ENCODE measurements at places on chromosomes 1 and 21.
A peak's percentile ranks its signal among the peaks of the same experiment; 100 is the strongest.

GRCh38 chr1:201538612-201539551 is at the start of gene NAV1:
TSS of gene NAV1 (plus strand) at chr1:201539127. CDS start at chr1:201622885, 83,758 bp downstream.
- DNase-seq = no peak

DNA sequence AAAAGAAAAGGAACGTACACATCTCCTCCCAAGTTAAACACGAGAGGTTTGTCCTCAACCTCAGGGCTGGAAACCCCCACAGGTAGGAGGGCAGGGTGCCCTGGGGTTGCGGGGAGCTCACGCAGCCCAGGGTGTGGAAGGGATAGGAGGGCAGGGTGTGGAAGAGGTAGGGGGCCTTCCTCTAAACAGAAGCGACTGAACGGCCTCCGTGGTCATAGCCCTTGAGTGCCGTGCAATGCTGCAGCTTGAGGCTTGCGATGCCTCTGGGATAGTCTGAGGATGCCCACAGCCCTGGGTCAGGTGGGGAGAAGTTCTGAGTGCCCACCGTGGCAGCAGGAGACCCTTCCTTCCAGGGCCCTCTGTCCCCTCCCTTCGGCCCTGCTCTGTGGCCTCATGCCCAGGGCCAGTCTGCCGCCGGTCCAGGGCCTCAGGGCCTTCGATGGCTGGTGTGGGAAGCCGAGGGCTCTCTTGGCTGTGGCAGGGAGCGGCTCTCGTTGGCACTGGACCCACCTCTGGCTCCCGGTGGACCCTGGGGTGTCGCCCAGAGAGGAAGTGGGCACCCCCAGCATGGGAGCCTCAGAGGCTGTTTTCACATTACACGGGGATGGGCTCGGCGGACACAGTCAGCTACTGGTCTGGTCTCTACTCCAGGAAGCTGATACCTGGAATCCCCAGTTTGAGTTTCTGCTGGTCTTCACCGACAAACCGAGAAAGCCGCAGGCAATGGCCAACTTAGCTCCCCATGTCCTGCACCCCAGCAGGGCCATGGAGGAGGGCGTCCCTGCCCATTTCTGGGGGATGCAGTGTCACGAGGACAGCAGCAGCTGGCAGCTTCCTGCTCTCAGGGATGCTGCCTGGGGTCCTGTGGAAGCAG is 6.4 kb upstream of the CDK11B start:
- no peak for DNase-seq

DNA sequence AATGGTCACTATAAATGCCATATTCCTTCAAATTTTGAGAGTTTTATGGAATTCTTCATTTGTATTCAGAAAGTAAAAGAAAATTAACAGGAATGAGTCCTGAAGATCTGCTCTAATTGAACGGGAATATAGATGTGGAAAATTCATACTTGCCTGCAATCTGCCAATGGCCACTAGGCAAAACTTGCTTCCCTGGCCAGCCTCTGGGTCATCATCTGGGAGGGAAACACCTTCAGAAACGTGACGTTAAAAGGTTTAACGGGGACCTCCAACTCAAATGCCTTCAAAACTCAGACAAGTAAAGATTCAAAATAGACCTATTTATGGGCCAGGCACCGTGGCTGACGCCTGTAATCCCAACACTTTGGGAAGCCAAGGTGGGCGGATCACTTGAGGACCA is 21.7 kb upstream of the CTSK start:
- no peak for DNase-seq

- DNase-seq = no peak
These were observed 8.2 kb upstream of the FMOD start for GRCh38 chr1:203359010-203359571.

DNA sequence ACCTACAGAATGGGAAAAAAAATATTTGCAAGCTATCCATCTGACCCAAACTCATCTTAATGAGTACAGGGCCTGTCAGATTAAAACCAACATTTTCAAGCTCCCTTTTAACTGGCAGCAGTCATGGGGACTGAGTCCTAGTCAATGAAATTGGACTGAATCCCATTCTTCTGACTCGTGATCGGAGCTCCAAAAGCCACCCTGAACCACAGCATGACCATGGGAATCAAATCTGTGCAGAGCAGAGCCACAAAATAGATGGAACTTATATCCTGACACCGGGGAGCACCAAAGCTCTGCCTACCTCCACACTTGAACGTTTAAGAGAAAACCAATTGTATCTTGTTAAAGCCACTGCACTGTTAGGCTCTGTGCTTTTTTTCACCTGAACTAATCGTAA is 5.0 kb upstream of the RWDD3 start:
- no peak for DNase-seq

- no peak for DNase-seq
These were observed 35.5 kb downstream of the SETD4 start for GRCh38 chr21:36024782-36025181.

GRCh38 chr1:156160000-156160742 is 6.8 kb downstream of the SEMA4A start:
- DNase-seq = no peak

DNA sequence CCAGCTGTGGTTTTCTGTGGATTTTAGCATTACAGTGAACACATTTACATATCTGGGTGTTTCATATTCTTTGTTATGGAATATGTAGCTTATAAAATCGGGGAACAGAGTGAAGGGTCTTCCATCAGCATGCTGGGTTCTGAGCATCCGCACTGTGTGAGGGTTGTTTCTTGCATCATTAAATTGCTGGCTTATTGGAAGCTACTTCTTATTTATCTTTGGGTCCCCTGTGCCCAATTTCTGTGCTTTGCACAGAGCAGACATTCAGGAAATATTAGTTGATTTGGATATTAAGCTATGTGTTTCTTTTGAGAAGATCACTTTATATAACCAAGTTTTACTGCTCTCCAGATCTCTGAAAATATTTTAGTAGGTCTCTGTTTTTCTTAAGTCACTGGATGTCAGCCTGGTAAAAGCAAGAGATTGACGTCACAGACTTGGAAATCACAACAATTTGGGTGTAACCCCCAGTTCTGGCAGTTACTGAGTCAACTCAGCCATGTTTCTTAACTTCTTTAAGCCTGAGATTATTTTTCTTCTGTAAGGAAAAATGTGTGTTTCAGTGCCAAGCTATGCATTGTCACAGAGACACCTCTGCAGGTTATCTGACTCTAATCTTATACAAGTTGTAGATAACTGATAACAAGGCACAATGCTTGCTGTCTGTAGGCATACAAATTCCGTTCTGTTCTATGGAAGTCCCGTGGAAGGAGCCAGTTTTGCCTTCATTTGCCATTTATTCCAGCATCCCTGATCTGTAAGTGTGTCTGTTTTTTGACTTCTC is 258.3 kb upstream of the KAZN start:
- no peak for DNase-seq

DNA sequence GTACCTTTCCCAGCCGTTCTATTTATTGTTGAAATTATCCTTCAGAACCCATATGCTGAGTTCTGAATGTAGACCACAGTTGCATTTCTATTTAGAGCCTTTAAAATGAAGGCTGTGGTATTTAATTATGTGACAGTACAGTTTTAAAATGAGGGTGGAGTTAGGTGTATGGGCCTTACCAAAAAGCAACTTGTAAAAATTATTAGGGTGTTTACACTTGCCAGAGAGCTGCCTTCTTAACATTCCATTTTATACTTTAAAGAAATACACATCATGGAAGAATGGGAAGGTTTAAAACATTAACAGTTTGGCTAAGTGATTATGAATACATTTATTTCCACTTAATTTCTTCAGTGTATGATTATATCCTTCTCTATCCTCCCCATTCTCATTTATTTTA is 75.7 kb downstream of the RASAL2 start:
- no peak for DNase-seq

- DNase-seq = no peak
These were observed 144.6 kb downstream of the MAGI3 start for GRCh38 chr1:113534875-113535274.

- no peak for DNase-seq
These were observed 239.1 kb downstream of the OMA1 start for GRCh38 chr1:58307431-58307830.

GRCh38 chr21:30234050-30234449 is 18.2 kb upstream of the CLDN8 start:
- no peak for DNase-seq

DNA sequence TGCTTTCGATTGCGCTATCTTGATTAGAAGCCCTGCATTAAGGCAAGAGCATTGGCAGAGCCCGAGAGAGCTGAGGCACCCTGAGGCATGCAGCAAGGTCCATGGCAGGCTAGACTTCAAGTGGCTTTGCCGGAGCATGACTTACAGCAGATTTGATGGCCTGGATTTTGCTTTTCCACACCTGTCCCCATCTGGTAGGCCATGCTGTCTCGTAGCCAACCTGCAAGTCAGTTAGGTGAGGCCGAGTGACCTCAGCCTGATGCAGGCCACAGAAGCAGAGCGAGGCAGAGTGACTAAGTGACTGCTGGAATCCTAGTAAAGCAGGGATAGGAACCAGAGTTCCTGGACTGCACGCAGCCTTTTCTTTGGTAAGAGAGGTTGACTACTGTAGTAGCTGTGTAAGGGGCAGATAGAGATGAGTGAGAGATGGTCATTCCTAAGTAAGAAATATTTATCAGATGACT is 148.9 kb downstream of the PBX1 start:
- DNase-seq = peak; percentile 59

- DNase-seq = no peak
These were observed 70.2 kb downstream of the EDEM3 start for GRCh38 chr1:184684285-184685074.

- DNase-seq = no peak
These were observed 23.9 kb upstream of the SLAMF6 start for GRCh38 chr1:160546942-160547341.

DNA sequence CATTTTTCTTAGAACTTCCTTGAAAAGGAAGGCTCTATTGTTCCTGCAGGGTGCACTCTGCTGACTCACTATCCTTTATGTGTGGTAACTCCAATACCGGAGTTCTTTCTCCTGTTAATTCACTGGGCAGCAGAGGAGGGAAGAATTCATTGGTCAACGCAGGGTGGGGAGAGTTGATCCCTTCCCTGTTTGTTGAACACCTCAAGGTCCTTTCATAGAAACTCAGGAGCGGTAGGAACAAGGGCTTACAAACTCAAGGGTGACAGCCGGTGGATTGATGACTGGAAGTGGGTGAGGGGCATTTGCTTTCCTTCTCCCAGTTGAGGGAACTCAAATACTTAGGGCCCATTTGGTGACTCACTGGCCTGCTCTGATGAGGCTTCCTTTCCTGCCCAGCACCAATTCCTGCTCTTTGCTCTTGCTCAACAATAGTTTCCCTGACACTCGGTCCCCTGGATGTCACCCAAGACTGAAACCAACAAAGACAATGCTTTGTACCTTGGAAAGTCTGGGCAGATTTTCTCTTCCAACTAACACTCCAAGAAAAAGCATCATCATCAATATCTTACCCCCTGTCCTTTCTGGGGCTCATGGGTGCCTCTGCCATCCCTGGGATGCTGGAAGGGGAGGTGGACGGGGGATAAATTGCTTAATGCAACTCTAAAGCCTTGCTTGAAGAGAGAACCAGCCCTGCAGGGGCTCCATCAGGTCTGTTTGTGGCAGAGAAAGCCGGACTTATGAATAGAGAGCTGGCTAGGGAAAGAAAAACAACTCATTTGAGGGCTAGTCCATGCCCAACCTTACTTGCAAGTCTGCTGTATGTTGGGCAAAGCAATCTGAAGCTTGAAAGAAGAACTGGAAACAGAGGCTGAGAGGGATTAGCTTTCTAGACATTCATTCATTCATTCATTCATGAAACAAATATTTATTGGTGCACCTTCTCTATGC is 9.3 kb downstream of the SLC26A9 start:
- DNase-seq = no peak

DNA sequence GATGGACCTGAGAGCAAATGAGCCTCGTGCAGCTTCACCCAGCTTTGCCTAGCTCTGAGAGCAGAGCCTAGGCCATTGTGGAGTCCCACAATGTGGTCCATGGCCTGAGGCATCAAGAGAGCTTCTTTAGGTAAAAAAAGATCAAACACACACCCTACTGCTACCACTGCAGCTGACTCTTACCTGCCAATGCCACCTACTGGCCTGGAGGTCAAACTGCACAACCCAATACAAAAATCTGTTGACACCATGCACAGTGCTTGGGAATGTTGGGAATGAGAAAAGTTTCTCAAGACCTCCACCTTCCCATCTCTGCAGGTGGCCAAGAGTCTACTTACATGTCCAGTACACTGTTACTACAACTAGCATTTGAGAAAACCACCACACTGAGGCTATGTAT is 60.6 kb downstream of the UCHL5 start:
- no peak for DNase-seq

GRCh38 chr1:197692965-197693364 is 82.3 kb downstream of the DENND1B start:
- DNase-seq = no peak

- DNase-seq = peak; percentile 61
These were observed 11.9 kb upstream of the PADI3 start for GRCh38 chr1:17236779-17237560.

- no peak for DNase-seq
These were observed 2.0 kb downstream of the LRRC7 start for GRCh38 chr1:69569576-69570328.

DNA sequence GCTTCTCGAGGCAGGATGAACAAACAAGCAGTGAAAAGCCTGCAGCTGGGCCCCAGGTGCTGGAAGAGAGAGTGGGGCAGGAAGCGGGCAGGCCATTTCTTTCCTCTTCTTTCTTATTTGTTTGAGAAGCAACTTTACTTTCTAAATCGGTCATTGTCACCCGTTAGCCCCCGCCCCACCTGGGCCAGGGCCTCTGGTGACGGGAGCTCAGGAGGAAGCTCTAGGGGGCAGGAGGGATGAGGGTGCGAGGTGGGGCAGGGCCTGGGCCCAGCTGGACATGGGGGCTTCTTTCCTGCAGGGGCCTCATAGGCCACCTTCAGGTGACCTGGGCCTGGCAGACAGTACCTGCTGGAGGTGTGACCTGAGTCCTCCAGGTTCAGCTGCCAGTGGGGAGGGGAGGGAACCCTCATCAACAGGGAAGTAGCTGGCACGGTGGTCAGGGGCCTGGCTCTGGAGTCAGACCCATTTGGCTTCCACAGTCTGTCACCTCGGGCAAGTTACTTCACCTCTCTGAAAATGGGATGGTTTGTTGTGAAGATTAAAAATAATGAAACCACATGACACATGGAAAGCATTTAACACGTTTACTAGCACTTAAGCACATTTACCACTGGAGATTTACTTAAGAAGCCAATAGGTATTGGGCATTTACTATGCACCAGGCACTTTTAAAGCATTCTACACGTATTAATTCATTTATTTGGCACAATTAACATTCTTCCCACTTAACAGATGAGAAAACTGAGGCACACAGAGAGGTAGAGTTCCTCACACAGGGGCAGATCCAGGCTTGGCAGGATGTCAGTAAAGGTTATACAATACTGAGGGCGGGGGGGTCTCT is 54.1 kb upstream of the ID3 start:
- DNase-seq = no peak

GRCh38 chr1:94713472-94714141 is 106.5 kb upstream of the SLC44A3 start:
- DNase-seq = peak; percentile 96

DNA sequence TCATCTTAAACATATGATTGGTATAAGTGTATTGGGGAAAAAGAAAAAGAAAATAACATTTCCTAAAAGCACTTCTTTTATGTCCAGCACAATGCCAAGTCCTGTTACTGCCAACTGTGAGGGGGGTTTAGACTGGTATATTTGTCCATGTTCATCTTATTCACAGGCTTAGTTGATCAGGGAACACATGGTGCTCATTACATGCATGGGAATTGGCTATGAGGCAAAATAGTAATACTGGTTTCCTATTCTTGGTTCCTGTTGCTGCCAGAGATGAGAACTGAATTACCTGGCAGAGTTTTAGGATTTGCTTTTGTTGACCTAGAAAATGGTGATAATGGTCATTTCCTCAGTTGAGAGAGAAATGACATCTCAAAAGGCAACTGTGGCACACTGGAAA is 398.8 kb downstream of the DUSP10 start:
- no peak for DNase-seq

Data from HFF-Myc (cell line).